Suppressor macrophage treated with lipopolysaccharide for 4 hours (primary cell): ENCODE measurements at places on chromosomes 1 and 21.

- peak; percentile 64 for DNase-seq
These were observed 60.6 kb upstream of the AKT3 start for GRCh38 chr1:243910607-243911006.

GRCh38 chr1:165726169-165726568, 27.8 kb upstream of the ALDH9A1 start:
- no peak for DNase-seq

- DNase-seq = no peak
These were observed 3.9 kb downstream of the TMEM125 start for GRCh38 chr1:43273708-43274107.

DNA sequence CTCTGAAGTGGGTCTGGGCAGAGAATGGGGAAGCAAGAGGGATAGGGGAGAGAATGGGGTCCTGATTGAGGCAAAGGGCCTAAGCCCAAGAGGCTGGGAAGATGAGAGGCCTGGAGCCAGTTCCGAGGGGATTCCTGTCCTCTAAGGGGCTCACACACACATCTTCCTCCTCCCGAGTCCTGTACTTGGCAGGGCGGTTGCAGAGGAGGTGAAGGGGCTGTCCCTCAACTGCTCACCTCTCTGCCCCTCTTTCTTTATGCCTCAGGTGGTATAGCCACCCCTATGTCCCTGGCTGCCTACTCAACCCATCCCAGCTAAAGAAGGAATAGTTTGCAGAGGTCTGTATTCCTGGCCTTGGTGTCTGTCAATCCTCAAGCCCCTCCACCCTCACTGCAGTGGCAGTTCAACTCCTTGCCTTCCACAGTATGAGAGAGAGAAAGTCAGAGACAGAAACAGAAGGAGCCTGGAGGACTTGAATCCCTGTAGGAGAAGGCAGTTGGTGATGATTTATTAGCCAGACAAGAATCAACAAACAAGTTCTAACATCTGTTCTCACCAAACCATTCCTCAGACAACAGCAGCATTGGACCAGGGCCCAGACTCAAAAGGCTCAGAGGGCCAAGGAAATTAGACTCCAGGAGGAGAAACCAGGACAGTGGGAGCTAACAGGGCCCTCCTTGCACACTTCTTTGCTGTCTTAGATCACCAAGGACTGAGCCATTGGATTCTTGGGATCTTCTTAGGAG, 10.7 kb downstream of the SH2D2A start:
- no peak for DNase-seq

GRCh38 chr1:19973616-19974015, 5.8 kb downstream of the PLA2G2A start:
- no peak for DNase-seq
